ENCODE measurements at places on chromosomes 3 and 15.

GRCh38 chr3:9703736-9704346, at the start of gene CPNE9:
Gene CPNE9 (plus strand): TSS chr3:9703833. CDS start chr3:9703997, 164 bp downstream.
- no peak for DNase-seq

- DNase-seq = no peak
Measured at GRCh38 chr3:190122198-190122771, 1.6 kb upstream of the P3H2 start.

DNA sequence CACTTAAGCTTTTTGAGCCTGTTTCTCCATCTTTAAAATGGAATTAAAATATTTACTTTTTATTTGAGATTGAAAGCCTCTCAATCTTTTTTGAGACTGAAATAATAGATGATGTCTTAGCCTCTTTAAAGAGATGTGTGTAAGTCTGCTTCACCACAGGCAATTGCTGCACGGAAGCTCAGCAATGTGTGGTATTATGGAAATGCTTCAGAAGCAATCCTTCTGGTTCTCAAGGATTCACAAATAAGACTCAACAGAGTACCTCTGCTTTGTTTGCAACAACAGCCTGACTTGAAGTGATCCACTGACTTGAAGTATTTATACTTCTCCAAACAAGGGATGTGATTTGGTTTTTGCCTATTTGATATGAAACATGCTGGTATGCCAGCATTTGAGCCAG, 332.0 kb upstream of the RASGRP1 start:
- no peak for DNase-seq

GRCh38 chr3:128895843-128896697, 16.6 kb downstream of the ACAD9 start:
- no peak for DNase-seq

GRCh38 chr3:183953471-183954070, 64.1 kb downstream of the ABCC5 start:
- no peak for DNase-seq

DNA sequence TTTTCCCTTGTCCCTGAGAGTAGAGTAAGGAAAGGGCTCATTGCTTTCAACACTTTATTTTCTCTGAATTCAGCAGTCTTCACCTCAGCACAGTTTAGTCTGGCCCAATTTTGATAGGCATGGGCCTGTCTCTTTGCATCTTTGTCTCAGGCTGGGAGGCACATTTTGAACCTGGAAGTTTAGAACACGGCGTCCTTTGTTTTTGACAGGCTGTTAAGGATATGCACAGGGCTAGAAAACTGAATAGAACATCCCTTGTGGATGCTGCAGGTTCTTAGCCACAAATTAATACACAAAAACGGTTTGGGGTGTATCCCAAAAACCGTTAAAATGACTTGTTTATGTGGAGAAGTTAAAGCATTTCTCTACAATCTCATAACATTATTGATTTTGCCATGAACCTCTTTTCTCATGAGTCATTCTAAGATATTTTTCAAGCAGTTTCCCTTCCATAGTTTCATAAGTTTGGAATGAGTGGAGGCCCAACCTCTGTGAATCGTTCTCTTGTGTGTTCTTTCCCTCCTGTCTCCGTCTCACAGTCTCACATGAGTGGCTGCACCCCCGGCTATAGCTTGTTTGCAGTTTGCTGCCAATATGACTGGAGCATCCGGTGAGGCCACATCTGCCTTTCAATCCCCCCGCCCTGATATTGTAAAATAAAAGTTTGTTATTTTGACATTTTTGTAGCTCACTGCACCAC, 192.9 kb upstream of the EIF1B start:
- DNase-seq = no peak

DNA sequence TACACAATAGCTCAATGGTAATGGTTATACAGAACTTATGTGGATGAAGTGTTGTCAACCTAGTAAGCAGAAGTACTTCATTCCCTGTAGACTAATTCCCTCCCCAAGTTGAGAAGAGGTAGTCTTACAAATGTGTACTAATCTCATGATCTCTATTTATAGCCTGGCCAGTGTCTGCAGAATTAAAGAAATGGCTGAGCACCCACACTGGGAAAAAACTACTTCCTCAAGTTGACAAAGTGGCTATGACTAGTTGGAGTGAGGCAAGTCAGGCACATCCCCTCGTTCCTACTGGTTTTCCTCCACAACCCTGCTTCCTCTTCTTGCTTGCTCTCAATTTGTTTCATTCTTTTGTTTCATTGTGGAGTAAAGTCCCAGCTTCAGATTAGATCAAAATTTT, 566.7 kb upstream of the ZNF717 start:
- no peak for DNase-seq

DNA sequence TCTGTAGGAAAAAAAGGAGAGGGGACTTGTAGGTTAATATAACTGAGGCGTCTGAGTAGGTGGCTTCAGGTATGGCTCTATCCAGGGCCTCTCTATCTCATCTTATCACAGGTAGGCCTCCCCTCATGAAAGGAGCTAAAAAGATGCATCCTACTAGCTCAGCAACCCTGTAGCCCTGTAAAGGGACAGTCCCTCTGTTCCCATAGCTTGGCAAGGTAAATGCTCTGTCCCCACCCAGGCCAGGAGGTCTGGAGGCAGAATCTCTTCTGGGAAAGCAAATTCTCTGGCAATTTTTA, 135.2 kb downstream of the CHSY1 start:
- DNase-seq = no peak

- no peak for DNase-seq
Measured at GRCh38 chr3:111808439-111808838, 50.6 kb upstream of the PHLDB2 start.

DNA sequence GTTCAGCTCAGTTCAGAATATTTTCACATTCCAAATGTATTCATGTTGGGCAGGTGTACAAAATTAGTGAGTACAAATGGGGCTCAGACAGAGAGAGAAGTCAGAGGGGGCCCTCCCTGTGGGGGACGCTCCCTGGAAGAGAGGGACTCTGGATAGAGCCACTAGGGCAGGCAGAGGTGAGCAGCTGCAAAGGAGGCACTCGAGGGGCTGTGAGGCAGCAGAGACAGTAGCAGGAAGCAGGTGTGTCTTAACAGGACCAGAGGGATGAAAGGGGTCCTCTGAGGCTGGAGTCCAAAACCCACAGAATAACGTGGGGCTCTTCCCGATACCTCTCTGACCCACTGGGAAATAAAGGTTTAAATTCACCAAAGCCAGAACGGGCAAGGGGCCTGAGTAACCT, 127.1 kb downstream of the MEGF11 start:
- DNase-seq = no peak

DNA sequence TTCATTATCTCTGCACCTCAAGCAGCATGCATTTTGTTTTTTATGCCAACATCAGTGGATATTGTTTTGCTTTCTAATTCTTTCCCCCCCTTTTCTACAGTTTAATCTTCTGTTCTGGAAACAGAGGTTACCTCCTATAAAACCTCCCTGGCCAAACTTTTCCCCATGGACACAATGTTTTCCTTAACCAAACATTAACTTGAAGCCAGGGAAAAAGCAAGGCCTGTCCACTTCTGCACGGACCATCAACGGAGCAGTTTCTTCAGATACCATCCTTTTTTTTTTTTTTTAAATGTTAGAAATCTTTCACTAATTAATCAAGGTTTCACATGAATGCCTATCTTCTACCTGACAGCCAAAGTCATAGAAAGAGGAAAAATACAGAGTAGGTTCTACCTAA, 127.0 kb downstream of the ADAMTS9 start:
- DNase-seq = no peak

GRCh38 chr15:89052474-89052873, 35.8 kb upstream of the ABHD2 start:
- DNase-seq = no peak

- no peak for DNase-seq
Measured at GRCh38 chr3:70916375-70917055, 604.1 kb upstream of the MDFIC2 start.

- DNase-seq = no peak
Measured at GRCh38 chr15:77032052-77032646, 37.2 kb downstream of the PSTPIP1 start.

- DNase-seq = peak; percentile 49
Measured at GRCh38 chr3:120506828-120507774, 56.3 kb upstream of the FSTL1 start.

DNA sequence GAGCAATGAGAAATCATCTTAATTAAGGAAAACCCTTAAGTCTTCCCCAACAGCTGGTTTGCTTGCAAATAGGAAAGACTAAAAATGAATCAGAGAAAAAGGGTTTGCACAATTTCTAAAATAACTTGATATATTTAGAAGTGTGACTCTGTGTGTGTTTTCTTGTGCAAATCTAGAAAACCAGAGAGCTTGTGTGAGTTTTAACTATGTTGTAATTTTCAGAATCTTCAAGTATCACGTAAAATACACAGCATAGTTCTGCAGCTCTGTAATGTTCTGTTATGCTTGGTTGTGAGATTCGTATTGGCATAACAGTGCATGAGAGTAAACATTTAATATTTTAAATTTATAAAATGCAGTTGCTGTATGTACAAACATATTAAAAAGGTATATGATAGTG, 74.7 kb upstream of the GAP43 start:
- no peak for DNase-seq

DNA sequence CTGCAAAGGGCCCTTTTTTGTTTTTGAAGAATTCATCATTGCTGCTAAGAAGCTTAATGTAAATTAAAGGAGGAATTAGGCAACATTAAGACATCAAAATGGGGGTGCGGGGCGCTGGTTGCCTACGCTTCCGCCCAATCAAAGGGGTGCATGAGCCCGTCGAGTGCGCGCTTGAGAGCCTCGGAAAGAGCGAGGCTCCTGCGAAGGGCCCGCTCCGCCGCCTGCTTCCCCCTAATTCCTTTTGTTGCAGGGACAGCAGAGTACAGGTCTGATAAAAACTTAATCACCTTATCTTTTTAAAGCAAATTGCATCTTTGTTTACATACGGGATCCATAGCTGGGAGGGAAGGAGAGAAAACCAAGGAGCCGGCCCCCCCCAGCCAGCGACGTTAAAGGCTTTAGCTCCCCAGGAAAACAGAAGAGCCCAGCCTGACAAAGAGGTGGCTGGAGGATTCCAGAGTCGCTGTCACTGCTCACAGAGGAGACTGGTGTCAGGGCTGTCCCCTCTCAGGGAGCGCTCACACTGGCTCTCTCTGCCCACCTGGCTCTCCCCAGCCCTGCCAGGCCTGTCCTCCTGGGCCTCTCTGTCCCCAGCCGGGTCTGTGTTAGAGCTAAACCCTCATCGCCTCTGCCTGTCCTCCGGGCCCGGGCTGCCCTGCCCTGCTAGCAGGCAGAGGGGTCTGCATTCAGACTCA, 67.3 kb downstream of the DNAJB8 start:
- DNase-seq = no peak

- no peak for DNase-seq
Measured at GRCh38 chr3:154275292-154275691, 49.0 kb downstream of the DHX36 start.

GRCh38 chr15:90213818-90214204, 12.7 kb downstream of the SEMA4B start:
- no peak for DNase-seq

DNA sequence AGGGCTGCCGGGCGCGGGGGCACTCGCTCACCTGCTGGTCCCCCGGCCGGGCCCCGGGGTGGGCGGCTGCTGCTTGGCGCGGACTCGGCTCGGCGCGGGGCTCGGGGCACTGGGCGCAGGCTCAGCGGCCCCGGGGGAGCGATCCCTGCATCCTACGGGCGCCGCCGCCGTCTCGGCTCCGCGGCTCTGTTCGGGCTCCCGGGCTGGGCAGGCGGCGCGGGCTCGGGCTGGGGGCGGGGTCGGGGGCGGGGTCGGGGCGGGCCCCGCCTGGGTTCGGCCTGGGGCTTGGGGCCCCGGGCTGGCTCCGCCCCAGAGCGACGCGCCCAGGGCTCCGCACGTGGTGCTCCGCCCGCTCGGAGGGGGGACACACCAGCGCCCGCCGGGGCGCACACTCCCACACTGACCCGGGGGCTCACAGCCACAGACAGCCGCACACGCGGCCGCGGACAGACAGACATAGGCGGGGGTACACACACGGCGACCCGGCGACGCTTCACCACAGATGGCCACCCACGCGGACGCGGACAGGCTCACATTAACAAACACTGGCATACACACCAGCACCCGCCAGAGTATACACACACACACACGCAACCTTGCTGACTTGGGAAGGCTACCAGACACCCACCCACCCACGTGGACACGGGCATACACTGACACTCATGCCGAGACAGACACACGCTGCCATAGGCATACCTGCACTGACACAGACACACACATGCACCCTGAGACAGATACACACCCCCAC, at the start of gene SCN5A:
Gene SCN5A (minus strand): TSS at position 188 of the 748 bp plus-strand sequence. CDS start 16,380 bp downstream, outside the sequence.
- peak; percentile 63 for DNase-seq

Measured in HTR-8/SVneo (cell line).